ENCODE measurements at places on chromosomes 11 and 22. TPM values are rescaled to one million over a fixed set of nuclear protein-coding genes. Genes with fewer than 3 reads are reported as not detected.

The OR8D1 gene
- total RNA-seq = not detected

The HORMAD2 gene
- total RNA-seq = not detected

DNA sequence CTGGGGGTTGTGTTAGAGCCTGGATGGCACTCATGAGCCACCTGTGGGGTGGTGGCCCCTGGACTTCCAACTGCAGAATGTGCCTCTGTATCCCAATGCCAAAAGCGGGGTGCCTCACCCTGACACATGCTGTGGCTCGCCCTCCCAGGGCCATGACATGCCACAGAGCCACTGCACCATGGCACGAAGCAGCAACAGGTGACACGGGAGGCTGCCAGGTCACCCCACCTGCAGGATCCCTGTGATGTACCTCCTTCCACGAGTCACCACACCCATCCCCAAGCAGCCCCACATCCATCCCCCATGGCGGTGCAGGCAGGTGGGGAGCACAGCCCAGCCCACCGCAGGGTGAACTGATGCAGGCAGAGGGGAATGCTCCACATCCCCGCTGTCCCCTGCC, 14.8 kb downstream of the NECTIN1 start:
- no peaks in the 10 kb centered on the region for H3K4me1 ChIP-seq
- no peak overlapping the region for H3K27ac ChIP-seq
- H3K36me3 ChIP-seq = no peaks in the 10 kb centered on the region
- H3K4me3 ChIP-seq = no peak overlapping the region
- no peaks in the 10 kb centered on the region for H3K27me3 ChIP-seq

GRCh38 chr22:35963237-35963810, 65.3 kb downstream of the RBFOX2 start:
- no peak for DNase-seq
- peaks cover 2% of the 10 kb centered on the region for H3K36me3 ChIP-seq
- no peak overlapping the region for H3K27ac ChIP-seq

Measured in osteocyte (in vitro differentiated cells).